ENCODE measurements at places on chromosomes 6 and 20. TPM values are rescaled to one million over a fixed set of nuclear protein-coding genes. Genes with fewer than 3 reads are reported as not detected.

Gene AHI1
- total RNA-seq = 107 TPM

Gene APMAP
- 38.9 TPM for total RNA-seq

Gene PTCRA
- total RNA-seq = not detected

Gene MED20
- total RNA-seq = 17.8 TPM

Gene SLC17A9
- 4.9 TPM for total RNA-seq
